NCI-H510A (cell line): ENCODE measurements at places on chromosomes 6 and 20.
A peak's percentile ranks its signal among the peaks of the same experiment; 100 is the strongest.

DNA sequence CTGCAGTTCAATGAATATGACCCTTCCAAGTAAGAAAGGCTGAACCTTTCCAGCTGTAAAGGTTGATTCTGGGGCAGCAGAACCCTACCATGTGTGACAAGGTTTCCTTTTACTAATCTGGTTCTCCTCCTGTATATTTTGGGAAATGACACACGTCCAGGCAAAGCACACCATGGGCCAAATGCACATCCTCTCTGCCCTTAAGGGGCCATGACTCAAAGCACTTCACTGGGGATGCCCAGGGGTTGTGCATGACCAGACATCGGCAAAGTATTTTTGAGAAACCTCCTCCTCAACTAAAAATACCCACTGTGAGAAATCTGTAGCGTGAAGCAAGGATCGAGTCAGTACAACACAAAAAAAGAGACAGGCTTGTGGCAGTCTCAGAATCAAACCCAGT, 174.7 kb downstream of the BACH2 start:
- DNase-seq: no peak

DNA sequence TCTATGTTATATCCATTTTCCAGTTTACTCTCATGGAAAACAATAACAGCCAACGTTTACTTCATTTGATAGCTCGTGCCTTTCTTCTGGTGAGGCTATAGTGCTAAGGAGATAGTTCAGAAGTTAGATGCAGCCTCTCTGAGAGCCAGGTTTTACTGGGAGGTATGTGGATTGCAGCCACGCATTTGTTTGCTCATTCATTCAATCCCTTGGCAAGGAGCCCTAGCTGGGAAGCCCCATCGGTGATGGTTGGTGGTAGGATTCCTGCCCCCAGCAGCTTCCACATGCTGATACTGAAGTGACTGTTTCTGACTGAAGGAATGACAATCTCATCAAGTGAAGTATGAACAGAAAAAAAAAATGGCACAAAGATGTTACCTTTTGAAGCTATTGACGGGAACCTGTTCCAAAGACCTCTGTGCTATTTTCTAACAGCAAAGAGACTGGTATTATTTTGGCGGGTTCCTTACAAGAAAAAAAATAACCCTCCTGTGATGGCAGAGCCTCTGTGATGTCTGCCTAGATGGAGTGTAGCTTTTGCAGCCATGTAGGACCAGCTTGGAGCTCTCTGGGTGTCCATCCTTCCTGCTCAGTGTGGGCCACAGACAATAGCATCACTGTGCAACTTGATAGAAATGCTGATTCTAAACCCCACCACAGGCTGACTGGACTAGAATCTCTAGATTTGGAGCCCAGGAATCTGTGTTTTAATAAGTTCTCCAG, 30.6 kb downstream of the SNAP25 start:
- DNase-seq: no peak

GRCh38 chr6:148231572-148231971, 111.1 kb upstream of the SASH1 start:
- no peak for DNase-seq

GRCh38 chr20:54550776-54551396, 75.5 kb downstream of the DOK5 start:
- DNase-seq: no peak

- DNase-seq: no peak
Measured at GRCh38 chr6:36631326-36632011, 37.3 kb downstream of the SRSF3 start.

DNA sequence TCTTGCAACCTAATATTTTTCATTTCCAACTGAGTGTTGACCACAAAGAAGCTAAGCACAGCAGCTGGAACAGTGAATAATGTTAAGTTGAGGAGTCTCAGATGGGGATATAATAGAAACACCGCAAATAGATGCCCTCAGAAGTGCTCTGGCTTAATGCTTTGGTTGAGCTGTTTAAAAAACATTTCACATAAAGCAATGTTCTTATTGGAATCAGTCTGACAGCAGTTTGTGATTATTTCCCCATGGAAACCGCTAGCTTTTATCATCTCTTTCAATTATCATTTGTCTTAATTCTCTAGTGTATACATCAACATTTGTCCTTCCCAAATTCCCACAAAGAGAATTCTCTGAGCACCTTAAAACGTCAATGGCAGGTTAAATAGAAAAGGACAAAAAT, 30.8 kb downstream of the METTL24 start:
- no peak for DNase-seq

GRCh38 chr6:89368999-89369398, 16.5 kb upstream of the UBE2J1 start:
- DNase-seq: peak; percentile 8

DNA sequence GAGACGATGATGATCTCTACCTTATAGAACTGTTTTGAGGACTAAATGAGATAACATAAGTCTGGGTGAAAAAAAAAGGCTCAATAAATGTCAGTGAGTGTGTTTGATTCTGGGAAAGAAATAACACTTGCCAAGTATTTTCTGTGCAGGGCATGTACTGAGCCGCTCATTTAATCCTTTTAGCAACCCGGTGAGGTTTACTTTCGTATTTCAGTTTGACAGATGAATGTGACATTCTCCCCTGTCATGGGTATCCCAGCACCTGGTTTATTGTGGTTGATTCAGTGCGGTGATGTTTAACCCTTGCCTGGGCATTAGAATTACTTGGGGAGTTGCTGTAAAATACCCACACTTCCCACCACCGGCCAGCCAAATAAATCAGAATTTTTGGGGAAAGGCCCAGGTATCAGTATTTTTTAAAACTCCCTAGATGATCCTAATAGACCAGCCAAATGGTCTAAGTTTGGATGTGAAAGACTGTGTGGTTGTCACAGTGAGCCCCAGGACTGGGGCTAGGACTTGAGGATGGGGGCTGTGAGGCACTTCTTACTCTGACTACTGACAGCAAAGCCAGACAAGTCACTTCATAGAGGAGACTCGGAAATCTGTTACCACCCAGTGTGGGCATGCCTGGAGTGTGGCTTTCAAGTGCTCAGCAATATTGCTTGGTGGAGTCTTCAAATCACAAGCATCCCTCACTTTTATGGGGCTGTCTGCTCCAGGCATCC, 100.2 kb upstream of the KCNG1 start:
- no peak for DNase-seq

- no peak for DNase-seq
Measured at GRCh38 chr6:53023323-53023722, 28.2 kb upstream of the GSTA4 start.
